ENCODE measurements at places on chromosomes 4 and X. TPM values are rescaled to one million over a fixed set of nuclear protein-coding genes. Genes with fewer than 3 reads are reported as not detected.

- no peak overlapping the region for H3K27ac ChIP-seq
- H3K27me3 ChIP-seq: peaks cover 11% of the 10 kb centered on the region
- H3K4me1 ChIP-seq: no peaks in the 10 kb centered on the region
- DNase-seq: no peak
- H3K36me3 ChIP-seq: no peaks in the 10 kb centered on the region
Measured at GRCh38 chrX:101677028-101677427, 17.4 kb upstream of the ARMCX2 start.

- H3K4me1 ChIP-seq: no peaks in the 10 kb centered on the region
- no peak for DNase-seq
- H3K27me3 ChIP-seq: no peaks in the 10 kb centered on the region
- H3K36me3 ChIP-seq: no peaks in the 10 kb centered on the region
- no peak overlapping the region for H3K27ac ChIP-seq
- no peak overlapping the region for H3K4me3 ChIP-seq
Measured at GRCh38 chr4:66956426-66956825, 588.9 kb downstream of the CENPC start.

The TMA16 gene
- 52.0 TPM for total RNA-seq

The SAGE1 gene
- not detected for total RNA-seq

GRCh38 chrX:72052415-72053090 is 79.2 kb downstream of the RTL5 start:
- no peak overlapping the region for H3K4me3 ChIP-seq
- no peaks in the 10 kb centered on the region for H3K27me3 ChIP-seq
- H3K36me3 ChIP-seq: no peaks in the 10 kb centered on the region
- peaks cover 4% of the 10 kb centered on the region for H3K4me1 ChIP-seq

DNA sequence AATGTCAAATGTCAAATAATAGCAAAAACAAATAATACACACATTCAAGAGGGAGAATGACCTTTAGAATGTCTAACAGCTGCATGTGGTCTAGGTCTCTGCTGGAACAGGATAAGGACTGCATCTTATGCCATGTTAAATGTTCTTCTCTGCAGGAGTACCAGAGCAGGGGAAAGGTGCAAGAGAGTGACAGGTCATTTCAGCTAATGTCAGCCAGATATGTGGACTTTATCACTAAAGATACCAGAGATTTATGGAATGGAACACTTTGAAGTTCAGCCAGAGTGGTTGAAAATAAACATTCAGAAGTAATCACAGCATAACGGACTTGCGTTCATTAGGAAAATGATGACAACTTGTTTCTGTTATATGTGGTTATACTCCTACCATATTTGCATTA is 24.3 kb downstream of the GRID2 start:
- H3K4me1 ChIP-seq: no peaks in the 10 kb centered on the region
- H3K27me3 ChIP-seq: no peaks in the 10 kb centered on the region
- DNase-seq: no peak
- no peak overlapping the region for H3K27ac ChIP-seq

- H3K36me3 ChIP-seq: peaks cover 5% of the 10 kb centered on the region
- H3K4me3 ChIP-seq: no peak overlapping the region
- peak; percentile 69 for DNase-seq
- peak overlapping the region; percentile 24 for H3K27ac ChIP-seq
Measured at GRCh38 chr4:98510757-98511517, 147.5 kb downstream of the TSPAN5 start.

DNA sequence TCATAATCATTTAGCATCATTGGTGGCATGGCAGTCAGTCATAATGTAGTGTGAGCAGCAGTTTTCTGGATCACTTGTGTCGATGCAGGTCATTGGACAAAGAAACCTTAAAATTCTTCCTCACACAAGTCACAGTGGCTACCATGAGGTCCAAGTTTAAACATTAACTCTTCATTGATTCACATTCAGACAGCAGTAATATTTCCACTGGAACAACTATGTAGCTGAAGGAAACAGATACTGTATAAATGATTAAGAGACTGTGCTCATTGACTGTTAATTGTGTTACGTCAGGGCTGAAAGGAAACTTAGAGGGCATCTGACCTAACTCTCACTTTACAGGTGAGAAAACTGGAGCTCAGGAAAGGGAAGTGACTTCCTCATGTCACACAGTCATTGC is 261.8 kb downstream of the KLHL13 start:
- no peak overlapping the region for H3K4me3 ChIP-seq
- no peak for DNase-seq
- no peaks in the 10 kb centered on the region for H3K36me3 ChIP-seq
- no peak overlapping the region for H3K27ac ChIP-seq
- no peaks in the 10 kb centered on the region for H3K4me1 ChIP-seq
- H3K27me3 ChIP-seq: no peaks in the 10 kb centered on the region

The ENOX2 gene
- 13.3 TPM for total RNA-seq

- no peaks in the 10 kb centered on the region for H3K4me1 ChIP-seq
- no peaks in the 10 kb centered on the region for H3K36me3 ChIP-seq
- peaks cover 3% of the 10 kb centered on the region for H3K27me3 ChIP-seq
- DNase-seq: no peak
- no peak overlapping the region for H3K4me3 ChIP-seq
Measured at GRCh38 chr4:17763416-17763815, 18.0 kb downstream of the FAM184B start.

DNA sequence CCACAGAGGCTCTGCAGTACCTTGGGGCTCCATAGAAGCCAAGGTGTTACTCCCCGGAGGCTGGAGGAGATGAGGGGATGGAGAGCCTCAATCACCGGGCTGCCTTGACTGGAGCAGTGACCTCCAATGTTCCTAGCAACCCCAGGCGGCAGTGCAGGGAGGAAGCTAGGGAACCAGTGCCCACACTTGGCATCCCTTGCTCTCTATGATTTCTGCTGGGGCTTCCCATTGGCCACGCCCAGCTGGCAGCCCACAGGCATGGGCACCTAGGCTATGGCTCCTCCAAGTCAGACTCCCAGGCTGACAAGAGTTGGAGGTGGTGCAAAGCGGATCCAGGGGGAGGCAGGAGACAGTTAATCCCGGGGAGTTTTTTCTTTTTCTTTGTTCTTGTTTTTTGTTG is 229.7 kb downstream of the EVC2 start:
- no peaks in the 10 kb centered on the region for H3K36me3 ChIP-seq
- H3K27ac ChIP-seq: no peak overlapping the region
- no peaks in the 10 kb centered on the region for H3K4me1 ChIP-seq
- H3K27me3 ChIP-seq: no peaks in the 10 kb centered on the region
- H3K4me3 ChIP-seq: no peak overlapping the region

DNA sequence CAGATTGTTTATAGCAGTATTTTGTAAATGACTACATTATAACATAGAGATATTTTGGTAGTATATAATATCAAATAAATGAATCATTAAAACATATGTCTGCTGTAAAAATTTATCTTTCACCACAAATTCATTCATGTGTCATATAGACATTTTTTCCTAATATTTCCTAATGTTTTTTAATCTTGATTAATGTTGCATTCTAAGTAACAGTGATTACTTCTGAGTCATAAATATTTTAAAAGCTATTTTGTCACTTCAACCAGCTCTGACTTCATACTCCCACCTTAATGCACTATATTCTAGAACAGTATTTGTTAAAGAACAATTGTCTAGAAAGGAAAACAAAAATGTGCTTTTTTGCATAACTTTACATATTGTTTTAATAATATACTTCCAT is 904.6 kb downstream of the CCSER1 start:
- H3K36me3 ChIP-seq: no peaks in the 10 kb centered on the region
- no peak for DNase-seq
- no peak overlapping the region for H3K4me3 ChIP-seq
- no peaks in the 10 kb centered on the region for H3K4me1 ChIP-seq
- no peak overlapping the region for H3K27ac ChIP-seq

DNA sequence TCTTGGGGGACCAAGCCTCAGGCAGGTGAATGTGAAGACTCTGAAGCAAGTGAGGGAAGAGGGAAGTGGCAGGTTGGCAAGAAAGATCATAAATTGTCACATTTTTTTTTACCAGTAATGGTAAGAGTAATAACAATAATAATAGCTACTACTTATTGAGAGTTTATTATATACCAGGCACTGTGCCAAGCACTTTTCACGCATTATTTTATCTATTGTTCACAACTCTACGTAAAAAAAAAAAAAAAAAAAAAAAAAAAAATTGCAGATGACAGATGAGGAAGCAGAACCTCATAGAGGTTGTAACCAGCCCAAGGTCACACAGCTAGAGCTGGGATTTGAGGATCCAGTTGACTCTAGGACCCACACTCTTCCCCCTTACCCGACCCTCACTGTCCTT is 40.9 kb downstream of the TSC22D3 start:
- H3K4me1 ChIP-seq: peaks cover 11% of the 10 kb centered on the region
- H3K4me3 ChIP-seq: no peak overlapping the region
- H3K27me3 ChIP-seq: no peaks in the 10 kb centered on the region
- DNase-seq: no peak
- no peak overlapping the region for H3K27ac ChIP-seq

- H3K36me3 ChIP-seq: no peaks in the 10 kb centered on the region
- H3K4me1 ChIP-seq: no peaks in the 10 kb centered on the region
Measured at GRCh38 chr4:155408796-155409195, 32.0 kb upstream of the MAP9 start.

The PNCK gene
- not detected for total RNA-seq

- H3K4me1 ChIP-seq: no peaks in the 10 kb centered on the region
- DNase-seq: no peak
- no peaks in the 10 kb centered on the region for H3K27me3 ChIP-seq
- no peak overlapping the region for H3K27ac ChIP-seq
Measured at GRCh38 chrX:80388206-80388605, 32.0 kb upstream of the TENT5D start.

DNA sequence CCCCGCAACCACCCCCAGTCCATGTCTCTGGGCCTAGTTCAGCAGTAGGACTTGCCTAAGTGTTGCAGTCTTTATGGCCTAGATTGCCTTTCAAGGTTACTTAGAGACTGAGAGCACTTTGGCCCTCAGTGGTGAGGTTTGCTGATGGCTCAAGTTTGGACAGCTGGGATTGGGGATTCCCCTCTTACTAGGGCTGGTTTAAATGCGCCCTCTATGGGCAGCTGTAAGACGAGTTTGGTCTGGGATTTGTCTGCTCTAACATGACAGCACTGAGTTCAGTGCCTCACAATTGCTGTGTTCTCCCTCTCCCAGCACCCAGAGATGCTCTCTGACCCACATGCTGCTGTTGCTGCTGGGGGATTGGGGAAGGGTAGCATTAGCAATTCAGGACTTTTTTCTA is 23.1 kb downstream of the DACH2 start:
- no peaks in the 10 kb centered on the region for H3K4me1 ChIP-seq
- H3K4me3 ChIP-seq: no peak overlapping the region
- peaks cover 5% of the 10 kb centered on the region for H3K27me3 ChIP-seq
- H3K36me3 ChIP-seq: no peaks in the 10 kb centered on the region
- no peak for DNase-seq

GRCh38 chr4:86556791-86557415 is 37.2 kb upstream of the PTPN13 start:
- H3K27ac ChIP-seq: no peak overlapping the region
- H3K27me3 ChIP-seq: peaks cover 1% of the 10 kb centered on the region
- no peaks in the 10 kb centered on the region for H3K36me3 ChIP-seq

GRCh38 chrX:108217876-108218275 is 126.3 kb downstream of the ATG4A start:
- no peaks in the 10 kb centered on the region for H3K36me3 ChIP-seq
- no peak for DNase-seq
- H3K27me3 ChIP-seq: no peaks in the 10 kb centered on the region
- no peak overlapping the region for H3K4me3 ChIP-seq
- no peaks in the 10 kb centered on the region for H3K4me1 ChIP-seq

DNA sequence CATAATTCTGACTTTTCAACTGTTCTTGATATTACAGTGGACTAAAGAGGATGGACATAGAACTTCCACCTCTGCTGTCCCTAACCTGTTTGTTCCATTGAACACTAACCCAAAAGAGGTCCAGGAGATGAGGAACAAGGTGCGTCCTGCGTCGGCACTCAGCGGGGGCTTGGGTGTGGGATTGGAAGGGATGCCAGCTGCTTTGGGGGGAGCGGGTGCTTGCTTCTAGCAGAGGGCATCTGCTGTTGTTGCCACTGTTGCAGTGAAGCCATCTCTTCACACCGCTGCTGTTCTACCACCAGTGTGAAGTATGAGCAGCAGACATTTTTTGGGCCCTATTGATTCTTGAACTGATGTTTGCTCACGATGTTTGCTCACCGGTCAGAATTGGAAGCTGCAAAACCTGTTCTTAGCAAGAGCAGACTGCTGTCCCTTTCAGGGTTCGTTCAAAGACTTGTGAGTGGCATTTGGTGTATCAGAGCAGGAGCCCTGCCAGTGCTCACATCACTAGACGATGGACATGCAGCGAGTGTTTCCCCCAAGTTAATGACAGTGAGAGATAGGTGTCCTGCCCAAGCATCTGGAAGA is 55.4 kb downstream of the NOP14 start:
- H3K27me3 ChIP-seq: no peaks in the 10 kb centered on the region
- no peak overlapping the region for H3K27ac ChIP-seq
- H3K36me3 ChIP-seq: peaks cover 46% of the 10 kb centered on the region
- no peak for DNase-seq

The SMIM31 gene
- not detected for total RNA-seq

GRCh38 chrX:8811611-8812010 is 10.4 kb upstream of the FAM9A start:
- H3K4me1 ChIP-seq: no peaks in the 10 kb centered on the region
- peaks cover 2% of the 10 kb centered on the region for H3K27me3 ChIP-seq
- H3K36me3 ChIP-seq: no peaks in the 10 kb centered on the region

GRCh38 chr4:89640620-89641366 is 196.2 kb downstream of the SNCA start:
- no peaks in the 10 kb centered on the region for H3K4me1 ChIP-seq
- H3K36me3 ChIP-seq: no peaks in the 10 kb centered on the region
- DNase-seq: peak; percentile 9
- no peak overlapping the region for H3K4me3 ChIP-seq

- H3K27ac ChIP-seq: no peak overlapping the region
- H3K36me3 ChIP-seq: no peaks in the 10 kb centered on the region
- no peak for DNase-seq
Measured at GRCh38 chrX:105263801-105264200, 43.3 kb upstream of the TEX13A start.

GRCh38 chr4:82223715-82224114 is 150.1 kb downstream of the HNRNPD start:
- no peak overlapping the region for H3K27ac ChIP-seq
- H3K27me3 ChIP-seq: no peaks in the 10 kb centered on the region
- H3K4me1 ChIP-seq: peaks cover 6% of the 10 kb centered on the region
- H3K4me3 ChIP-seq: peak overlapping the region; percentile 17
- no peaks in the 10 kb centered on the region for H3K36me3 ChIP-seq
- peak; percentile 23 for DNase-seq

DNA sequence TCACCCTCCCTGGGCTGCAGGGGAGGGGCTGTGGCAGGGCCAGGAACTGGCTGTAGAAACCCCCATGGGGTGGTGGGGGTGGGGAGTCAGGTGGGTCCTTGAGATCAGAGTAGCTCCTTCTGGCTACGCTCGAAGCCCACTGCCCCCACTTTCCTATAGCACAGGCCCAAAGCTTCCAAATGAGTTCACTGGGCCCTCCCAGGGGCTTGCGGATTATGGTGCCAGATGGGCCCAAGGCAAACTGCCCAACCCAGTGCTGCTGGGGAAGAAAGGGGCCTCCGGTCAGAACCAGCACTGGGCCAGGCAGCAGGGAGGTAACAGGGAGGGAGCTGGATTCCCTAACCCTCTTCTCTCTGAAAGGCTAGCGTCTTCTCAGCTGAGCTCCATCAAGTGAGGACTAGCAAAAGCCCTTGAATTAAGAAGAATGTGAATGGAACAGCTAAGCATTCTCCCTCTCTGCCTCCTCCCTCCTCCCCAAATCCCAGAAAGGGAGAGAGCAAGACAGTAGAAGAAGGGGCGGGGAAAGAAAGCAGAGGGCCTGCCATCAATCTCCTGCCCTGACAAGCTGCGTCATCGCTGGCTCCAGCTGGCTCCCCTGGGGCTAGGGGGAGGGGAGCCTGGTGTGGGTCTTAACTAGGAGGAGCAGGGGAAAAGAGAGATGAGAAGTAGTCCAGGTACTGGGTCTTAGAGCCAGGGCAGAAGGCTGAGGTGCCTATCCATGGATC is 34.7 kb downstream of the FRMPD3 start:
- no peak overlapping the region for H3K27ac ChIP-seq
- no peaks in the 10 kb centered on the region for H3K27me3 ChIP-seq
- H3K36me3 ChIP-seq: no peaks in the 10 kb centered on the region
- no peaks in the 10 kb centered on the region for H3K4me1 ChIP-seq
- H3K4me3 ChIP-seq: no peak overlapping the region

The BST1 gene
- 0.67 TPM for total RNA-seq
